ENCODE measurements at places on chromosomes 3 and 15.

DNA sequence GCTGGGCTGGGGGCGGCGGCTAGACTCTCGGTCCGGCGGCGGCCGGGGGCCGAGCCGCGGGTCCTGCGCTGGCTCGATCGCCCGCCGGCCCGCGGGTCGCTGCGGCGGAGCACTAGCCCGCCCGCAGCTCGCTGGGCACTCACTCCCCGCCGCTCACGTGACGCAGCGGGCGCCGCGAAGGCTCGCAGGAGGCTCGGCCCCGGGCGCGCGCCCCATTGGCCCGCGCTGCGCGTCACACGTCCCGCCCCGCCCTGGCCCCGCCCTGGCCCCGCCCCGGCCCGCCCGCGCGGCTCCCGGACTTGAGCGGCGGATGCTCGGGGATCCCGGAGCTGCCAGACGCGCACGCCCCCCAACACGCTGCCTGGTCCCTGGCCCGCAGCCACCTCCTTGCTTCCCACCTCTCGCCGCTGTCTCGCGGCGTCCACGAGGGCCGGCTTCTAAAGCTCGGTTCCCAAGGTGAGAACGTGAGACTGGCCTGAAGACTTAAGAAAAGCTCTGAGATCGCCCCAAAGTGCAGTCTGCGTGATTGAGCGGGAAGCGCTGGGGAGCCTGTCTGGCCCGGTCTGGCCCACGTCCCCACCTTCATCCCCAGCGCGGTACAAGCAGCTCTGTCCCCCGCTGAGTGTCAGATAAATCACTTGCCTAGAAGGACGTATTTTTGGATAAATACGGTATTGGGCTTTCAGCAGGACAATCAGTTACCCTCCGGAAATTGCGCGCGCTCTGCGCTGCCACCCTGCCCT is at the start of gene KLF15:
KLF15 (minus strand) TSS at position 114 of the 743 bp plus-strand sequence. CDS start 4,486 bp downstream, outside the sequence.
- DNase-seq = peak; percentile 72

DNA sequence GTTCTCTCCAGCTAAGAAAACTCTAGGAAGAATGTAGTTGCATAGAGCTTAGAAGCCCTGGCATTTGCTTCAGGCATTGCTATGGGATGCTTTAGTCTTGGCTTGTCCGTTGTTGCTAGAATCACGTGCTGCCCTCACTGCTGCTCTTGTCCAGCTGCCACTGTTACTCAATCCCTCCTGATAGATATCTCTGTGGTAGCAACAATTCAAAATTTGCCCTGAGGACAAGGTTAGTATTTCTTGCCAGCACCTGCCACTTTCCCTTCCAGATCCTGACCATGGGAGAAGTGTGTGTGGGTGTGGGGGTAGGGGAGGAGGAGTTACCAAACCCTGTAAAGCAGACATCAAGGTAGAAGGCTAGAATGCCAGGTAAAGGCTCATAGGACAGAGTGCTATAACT is 113.8 kb downstream of the PPM1L start:
- no peak for DNase-seq

GRCh38 chr15:90885432-90886290 is 1.4 kb downstream of the FES start:
- peak; percentile 76 for DNase-seq

- DNase-seq = peak; percentile 28
Observed at GRCh38 chr15:92541291-92542200, 114.0 kb downstream of the FAM174B start.

DNA sequence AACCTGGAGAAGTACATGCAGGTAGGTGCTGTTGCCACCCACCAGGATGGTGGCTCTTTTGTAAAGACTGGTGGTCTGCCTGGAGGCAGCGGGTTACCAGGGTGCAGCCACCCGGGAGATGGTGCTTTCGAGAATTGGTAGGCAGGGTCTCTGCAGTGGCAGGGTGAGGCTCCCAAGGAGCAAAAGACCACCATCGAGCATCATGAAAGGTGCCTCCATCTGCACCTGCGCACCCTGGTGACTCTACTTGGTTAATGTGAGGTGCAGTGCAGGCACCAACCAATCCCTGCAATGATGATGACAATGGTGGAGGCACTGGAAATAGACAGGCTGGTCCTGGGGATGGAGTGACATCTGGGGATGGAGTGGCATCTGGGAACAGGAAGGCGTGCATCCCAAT is 236.7 kb downstream of the ADAMTS17 start:
- DNase-seq = no peak

DNA sequence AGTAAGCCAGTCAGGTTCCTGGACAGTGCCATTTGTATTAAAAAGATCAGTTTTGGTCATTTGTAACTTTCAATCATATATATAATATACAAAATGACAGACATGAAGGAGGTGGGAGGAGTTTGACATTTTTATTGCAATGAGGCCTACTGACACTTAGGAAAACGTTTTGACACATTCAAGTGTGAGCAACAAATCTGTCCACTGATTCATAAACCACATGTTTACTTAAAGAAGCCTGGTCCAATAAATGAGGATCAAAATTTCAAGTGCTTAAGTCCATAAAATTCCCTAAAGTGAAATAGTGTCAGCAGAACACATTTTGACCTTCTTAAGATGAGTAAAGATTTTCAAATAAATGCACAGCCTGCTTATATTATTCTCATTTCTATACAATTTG is 137.3 kb downstream of the MECOM start:
- DNase-seq = no peak

DNA sequence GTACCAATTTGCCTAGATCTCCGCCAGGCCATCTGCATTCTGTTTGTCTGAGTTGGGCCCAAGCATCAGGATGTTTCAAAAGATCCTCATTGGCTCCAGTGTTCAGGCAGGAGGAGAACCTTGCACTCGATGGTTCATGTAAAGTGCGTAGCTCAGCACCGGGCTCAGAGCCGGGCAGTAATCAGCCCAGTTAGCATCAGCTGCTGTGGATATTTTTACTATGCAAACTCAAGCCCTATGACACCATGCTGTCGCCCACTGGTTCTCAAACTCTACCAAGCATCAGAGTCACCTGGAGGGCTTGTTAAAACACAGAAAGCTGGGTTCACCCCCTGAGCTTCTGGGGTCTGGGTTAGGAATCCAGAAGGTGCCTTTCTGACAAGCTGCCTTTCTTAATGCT is 310.8 kb downstream of the SHQ1 start:
- no peak for DNase-seq

DNA sequence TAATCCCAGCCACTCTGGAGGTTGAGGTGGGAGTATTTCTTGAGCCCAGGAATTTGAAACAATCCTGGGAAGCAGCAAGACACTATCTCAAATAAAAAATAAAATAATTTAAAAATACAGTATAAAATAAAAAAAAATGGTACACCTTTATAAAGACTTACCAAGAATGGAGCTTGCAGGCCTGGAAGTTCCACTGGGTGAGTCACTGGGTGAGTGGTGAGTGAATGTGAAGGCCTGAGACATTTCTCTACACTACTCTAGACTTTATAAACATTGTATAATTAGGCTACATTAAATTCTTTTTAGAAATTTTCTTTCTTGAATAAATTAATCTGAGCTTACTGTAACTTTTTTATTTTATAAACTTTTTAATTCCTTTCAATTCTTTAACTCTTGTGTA is 609.1 kb upstream of the BCHE start:
- DNase-seq = no peak

DNA sequence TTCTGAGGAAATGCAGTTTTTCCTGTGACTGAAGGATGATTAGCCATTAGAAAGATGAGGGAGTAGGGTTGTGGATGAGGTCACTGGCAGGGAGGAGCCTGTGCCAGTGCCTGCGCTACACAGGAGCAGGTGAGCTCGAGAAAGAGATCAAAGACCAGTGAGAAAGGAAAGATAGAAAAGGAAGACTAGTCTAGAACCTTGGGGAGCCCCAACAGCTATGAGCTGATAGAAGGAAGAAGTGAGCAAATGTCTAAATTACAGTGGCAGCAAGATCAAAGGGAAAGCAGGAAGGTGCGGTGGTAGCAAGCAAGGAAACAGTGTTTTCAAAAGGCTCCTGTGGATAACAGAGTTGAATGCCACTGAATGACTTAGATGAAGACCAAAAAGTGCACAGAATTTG is 39.6 kb downstream of the LNP1 start:
- no peak for DNase-seq

DNA sequence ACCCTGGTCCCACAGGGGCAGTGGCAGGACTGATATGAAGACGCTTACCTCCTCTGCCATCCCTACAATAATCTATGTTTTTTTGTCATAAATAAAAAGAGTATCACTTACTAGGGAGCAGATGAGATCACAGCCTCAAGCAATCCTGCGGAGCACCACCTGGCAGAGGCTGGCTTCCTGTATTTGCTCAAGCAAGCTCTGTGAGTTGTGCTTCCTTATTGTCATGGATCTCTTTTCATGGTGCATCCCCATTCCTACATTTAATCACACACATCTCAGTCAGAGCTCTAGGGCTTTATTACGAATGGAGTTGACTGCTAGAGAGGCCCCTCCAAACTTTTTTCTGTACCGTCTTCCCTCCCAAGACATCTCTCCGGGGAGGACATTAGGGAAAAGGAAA is 186.0 kb downstream of the UBE2E2 start:
- no peak for DNase-seq

- no peak for DNase-seq
Observed at GRCh38 chr3:169022457-169022856, 641.1 kb downstream of the MECOM start.

DNA sequence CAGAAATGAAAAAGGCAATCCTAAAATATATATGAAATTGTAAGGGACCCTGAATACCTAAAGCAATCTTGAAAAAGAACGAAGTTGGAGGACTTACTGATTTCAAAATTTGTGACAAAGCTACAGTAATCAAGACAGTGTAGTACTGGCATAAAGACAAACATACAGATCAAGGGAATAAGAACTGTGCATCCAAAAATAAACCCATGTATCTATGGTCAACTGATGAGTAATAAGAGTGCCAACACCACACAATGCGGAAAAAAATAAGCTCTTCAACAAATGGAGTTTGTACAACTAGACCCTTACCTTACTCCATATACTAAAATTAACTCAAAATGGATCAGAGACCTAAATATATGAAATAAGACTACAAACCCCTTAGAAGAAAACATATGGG is 29.6 kb downstream of the GSK3B start:
- no peak for DNase-seq

DNA sequence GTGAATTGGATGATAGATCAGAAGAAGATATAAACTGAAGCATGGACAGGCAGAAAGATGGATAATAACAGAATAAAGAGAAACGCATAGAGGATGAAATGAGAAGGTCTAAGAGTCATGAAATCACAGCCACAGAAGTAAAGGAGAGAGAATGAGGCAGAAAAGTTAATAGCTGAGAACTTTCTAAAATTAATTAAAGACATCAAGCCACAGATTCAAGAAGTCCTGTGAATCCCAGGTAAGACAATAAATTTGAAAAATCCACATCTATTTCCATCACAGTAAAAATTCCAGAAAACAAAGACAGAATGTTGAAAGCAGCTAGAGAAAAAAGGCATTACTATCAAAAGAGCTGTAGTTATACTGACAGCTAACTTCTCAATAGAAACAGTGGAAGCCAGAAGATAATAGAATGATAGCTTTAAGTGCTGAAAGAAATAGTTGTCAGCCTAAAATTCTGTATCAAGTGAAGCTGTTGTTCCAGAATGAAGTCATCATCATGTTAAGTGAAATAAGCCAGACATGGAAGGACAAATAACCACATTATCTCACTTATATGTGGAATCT is 12.0 kb downstream of the ACVR2B start:
- no peak for DNase-seq

GRCh38 chr3:30768046-30768445 is 126.4 kb downstream of the GADL1 start:
- DNase-seq = no peak

Data from kidney capillary endothelial cell (primary cell).